Cortex of kidney (tissue), 1 donor: ENCODE measurements at places on chromosomes 2 and 18.

DNA sequence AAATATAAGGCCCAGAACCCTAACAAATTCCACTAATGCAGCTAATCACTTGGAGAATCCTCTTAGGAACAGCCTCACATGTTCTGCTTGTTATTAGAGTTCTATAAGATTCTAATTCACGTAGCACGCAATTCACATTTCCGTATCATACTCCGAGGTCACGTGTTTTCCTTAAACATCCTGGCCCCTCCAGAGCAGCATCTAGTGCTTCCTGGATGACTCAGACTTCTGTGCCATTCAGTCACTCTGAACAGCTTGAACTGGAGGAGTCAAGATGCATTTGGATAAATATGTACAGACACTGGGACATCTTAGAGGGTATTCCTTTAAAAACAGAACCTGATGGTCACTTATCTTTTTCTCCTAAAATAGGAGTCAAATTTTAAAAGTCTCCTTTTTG lies 156.5 kb downstream of the MYO5B start:
- DNase-seq = no peak

GRCh38 chr2:217935235-217935879 lies 67.4 kb downstream of the TNS1 start:
- no peak for DNase-seq

- DNase-seq = no peak
These were observed 22.5 kb upstream of the REL start for GRCh38 chr2:60858897-60859311.

DNA sequence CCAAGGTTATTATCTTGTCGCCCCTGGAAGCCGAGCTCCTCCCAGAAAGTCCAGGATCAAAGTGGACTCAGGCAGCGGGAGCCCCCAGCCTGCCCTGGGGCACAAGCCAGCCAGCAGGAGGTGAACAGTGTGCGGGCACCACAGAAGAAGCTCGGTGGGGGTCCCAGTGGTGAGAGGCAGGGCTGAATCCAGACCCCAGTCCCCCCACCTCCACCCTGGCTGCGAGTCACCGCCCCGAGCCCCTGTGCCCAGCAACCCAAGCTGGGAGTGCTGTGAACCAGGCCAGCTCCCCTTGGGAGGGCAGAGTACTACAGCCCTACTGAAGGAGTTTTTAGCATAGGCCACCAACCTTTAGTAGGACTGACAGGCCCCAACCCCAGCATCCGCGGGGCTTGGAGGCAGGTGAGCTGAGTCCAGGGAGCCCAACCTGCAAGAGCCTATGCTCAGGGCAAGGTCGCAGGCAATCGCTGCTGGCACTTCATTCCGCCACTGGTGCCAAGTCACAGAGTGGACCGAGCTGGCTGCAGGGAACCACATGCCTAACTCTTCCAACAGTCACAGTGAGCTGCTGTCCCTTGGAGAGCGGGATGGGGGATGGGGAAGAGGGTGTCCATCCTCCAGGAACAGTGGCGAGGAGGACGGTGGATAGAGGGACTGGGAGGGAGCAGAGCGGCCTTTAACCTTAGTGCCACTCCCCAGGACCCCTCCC lies 3.0 kb downstream of the PIEZO2 start:
- DNase-seq = no peak

- DNase-seq = no peak
These were observed 71.6 kb upstream of the SPTBN1 start for GRCh38 chr2:54384301-54385203.
